Glomerular endothelial cell (primary cell): ENCODE measurements at places on chromosomes 13 and 19. TPM values are rescaled to one million over a fixed set of nuclear protein-coding genes. Genes with fewer than 3 reads are reported as not detected.

FCHO1 gene
- 0.93 and 3.1 TPM in 2 replicates for total RNA-seq

NMRK2 gene
- total RNA-seq: not detected in 2 replicates

TUBB4A gene
- total RNA-seq: 3.7 TPM in 1 of 2 replicates, not detected in the other

DIRAS1 gene
- total RNA-seq: 0.47 and 3.1 TPM in 2 replicates

GADD45B gene
- total RNA-seq: 48.5 and 90.1 TPM in 2 replicates

LINGO3 gene
- not detected in 2 replicates for total RNA-seq

RFPL4AL1 gene
- not detected in 2 replicates for total RNA-seq

CPT1C gene
- total RNA-seq: 18.6 and 28.4 TPM in 2 replicates

HS6ST3 gene
- 0.12 and 0.29 TPM in 2 replicates for total RNA-seq
